ENCODE measurements at places on chromosomes 4 and X.

DNA sequence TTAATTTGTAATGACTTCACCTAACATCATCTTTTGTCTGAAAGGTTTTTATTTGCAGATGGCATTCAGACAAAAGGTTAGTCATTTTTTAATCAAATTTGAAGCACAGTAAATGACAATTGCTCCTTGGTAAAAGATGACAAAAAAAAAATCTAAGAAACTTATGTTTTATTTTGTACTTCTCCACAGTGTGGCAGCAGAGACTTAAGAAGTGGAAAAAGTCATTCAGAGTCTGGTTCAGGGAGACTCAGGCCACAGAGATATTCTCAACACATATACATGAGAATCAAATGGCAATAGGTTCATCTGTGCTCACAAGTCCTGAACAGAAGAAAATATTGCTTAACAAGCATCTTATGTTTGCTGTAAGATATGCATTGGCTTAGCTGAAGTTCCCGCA lies 436.2 kb downstream of the KCNIP4 start:
- peak; percentile 4 for DNase-seq

DNA sequence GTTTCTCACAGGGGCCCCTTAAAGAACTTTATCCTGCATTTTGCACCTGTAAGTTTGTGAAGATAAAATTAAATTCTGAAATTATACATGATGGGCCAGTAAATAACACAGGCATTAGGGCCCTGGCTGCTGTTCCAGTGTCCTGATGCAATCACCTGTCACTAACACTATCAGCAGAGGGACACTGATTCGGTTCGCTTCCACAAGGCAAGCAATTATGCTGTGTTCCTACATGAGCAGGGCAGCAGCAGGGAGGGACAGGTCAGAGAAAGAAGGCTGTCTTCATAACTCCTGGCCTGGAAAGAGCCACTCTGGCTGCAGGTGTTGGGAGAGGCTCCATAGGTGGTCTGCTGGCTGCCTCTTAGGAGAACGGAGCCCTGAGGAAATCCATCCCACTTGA lies 487.3 kb downstream of the MID1IP1 start:
- no peak for DNase-seq

DNA sequence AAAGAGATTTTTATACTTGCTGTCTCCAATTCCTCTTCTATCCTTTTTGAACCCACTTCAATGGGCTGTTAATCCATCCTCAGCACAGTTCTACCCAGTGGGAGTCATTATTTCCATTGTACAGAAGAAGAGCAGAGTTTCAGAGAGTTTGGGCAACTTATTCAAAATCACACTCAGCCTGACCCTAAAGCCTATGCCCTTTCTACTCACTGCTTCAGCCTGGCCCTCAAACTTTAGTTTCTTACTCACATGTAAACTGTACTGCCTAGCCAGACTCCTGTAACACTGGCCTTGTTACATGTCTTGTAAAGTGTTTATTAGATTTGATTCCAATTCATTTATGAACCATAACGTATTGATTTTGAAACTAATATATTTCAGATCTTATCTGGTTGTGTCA lies 25.1 kb upstream of the USO1 start:
- DNase-seq: no peak

DNA sequence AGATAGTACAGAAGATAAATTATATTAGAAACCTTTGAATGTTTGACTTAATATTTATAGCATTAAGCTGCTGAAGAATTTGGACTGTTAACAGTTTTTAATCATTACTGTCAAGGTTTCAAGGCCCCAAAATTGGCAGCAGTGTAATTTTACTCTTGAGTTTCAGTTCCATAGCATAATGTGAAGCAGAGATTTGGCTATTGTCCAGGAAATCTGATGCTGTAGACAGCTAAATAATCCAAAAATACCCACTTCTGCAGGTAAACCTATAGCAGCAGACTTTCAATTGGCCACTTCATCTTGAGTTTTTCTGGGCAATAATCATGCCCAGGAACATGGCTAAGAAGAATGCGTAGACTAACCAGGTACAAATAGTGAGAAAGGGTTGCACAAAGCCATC lies 85.0 kb downstream of the RCHY1 start:
- no peak for DNase-seq

DNA sequence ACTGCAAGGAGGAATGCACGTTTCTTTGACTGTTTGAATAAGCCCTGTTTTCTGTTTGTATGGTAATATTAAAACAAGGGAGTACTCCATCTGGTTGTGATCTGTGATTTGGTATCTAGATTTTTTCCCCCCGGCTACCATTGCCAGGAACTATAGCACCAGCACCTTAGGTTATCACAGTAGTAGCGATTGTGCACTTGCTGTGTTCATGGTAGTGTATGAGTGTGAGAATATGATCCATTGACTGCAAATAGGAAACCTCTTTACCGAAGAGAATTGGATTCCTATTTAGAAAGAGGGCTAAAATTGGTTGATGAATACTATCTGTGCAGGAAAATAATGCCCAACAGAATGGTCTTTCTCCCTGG lies 69.9 kb downstream of the LARP7 start:
- DNase-seq: no peak

GRCh38 chr4:165297626-165298025 lies 29.8 kb upstream of the MSMO1 start:
- no peak for DNase-seq

- DNase-seq: peak; percentile 4
Measured at GRCh38 chr4:14348506-14348905, 653.8 kb upstream of the CPEB2 start.

DNA sequence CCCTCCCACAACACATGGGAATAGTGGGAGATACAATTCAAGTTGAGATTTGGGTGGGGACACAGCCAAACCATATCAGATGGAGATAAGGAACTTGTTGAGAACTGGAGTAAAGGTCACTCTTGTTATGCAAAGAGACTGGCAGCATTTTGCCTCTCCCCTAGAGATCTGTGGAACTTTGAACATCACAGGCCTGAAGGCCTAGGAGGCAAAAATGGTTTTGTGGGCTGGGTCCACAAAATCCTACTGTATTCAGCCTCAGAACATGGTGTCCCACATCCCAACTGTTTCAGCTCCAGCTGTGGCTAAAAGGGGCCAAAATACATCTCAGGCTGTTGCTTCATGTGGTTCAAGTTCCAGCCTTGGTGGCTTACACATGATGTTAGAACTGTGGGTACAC lies 1247.8 kb upstream of the IGFBP7 start:
- DNase-seq: no peak

DNA sequence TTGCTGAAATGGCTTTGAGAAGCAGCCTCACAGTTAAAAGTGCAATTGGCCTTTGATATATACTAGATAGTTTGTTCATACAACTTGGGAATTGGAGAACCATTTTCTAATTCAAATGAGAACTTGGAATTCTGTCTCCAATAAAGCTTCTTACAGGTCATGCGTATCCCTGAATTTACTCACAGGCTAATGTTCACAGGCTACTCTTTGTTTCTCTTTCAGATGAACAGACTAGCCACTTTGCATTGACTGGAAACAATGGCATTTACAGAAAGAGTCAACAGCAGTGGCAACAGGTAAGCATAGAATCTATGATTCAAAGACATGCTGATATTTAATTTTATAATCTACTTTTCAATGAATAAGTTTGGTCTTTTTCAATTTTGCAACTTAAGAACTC lies 13.5 kb downstream of the AFF1 start:
- DNase-seq: no peak

DNA sequence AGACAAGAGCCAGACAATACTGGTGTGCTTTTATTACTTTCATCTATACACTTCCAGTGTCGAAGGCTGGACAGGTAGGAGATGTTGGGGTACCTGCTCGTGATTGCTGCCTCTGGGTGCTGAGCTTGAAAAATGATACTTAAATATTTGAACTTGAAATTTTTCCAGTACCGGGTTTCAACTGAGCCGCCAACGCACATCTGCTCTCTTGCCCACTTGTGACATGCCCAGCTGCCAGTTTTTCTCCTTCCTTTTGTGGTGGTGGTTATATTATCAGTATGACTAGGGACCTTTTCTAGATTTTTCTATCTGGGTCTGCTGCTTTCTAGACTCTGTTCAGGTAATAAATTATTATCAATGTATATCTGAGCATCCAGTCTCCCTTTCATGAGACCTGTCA lies 3.4 kb downstream of the OGT start:
- no peak for DNase-seq

Measured in IMR-90 (cell line).